Stimulated activated CD4-positive, alpha-beta T cell treated with anti-CD3 and anti-CD28 coated beads, TNF-alpha, amount 100 ng/mL, for 48 hours (primary cell): ENCODE measurements at places on chromosomes 12 and 14.

DNA sequence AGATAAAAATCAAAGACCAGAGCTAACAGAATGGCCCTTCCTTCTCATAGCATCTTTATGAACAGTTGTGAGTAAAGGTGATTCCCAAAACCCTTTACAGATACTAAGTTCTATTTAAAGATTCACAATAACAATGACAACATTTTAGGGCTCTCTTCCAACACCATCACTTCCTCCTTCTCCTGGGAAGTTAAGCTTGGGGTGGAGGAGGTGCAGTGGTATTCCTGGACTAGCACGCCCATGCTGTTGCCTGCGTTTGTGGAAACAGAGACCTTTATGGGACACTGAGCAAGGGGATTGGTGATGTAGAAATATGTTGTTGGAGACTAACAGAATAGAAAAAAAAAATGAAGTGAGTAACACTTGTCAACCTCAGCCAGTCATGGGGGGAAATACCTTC is 22.5 kb downstream of the SYNE2 start:
- no peak for DNase-seq

- DNase-seq = no peak
Observed at GRCh38 chr12:68812553-68813241, 4.7 kb downstream of the MDM2 start.

GRCh38 chr12:104049903-104050356 is at the start of gene GLT8D2:
Gene GLT8D2, minus strand, starts transcription at chr12:104050187. Its CDS starts 30,539 bp downstream, at chr12:104019648.
- DNase-seq = no peak

DNA sequence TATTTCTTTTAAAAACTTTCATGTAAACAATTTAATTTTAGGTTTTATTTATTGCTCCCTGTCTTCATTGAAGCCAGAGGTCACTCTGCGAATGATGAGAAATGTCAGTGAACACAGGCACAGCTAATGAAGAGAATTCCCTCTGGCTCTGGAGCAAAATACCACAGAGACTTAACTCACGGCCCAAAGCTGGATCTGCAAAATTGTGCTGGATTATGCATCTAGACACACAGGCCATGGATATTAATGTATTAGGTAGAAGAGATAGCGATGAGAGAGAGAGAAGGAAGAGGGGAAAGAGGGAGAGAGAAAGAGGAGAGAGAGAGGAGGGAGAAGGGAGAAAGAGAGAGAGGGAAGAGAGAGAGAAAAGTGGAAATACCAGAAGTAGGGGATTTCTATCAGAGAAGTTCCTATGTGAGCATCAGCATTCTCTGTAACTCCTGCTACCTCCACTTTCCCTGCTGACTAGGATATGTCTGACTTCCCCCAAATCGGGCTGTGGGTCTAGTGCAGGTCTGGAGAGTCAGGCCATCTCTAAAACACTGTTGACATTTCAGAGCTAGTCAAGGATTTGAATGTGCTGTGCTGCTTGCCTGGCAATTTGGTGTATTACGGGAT is 3.7 kb downstream of the ARHGDIB start:
- no peak for DNase-seq

DNA sequence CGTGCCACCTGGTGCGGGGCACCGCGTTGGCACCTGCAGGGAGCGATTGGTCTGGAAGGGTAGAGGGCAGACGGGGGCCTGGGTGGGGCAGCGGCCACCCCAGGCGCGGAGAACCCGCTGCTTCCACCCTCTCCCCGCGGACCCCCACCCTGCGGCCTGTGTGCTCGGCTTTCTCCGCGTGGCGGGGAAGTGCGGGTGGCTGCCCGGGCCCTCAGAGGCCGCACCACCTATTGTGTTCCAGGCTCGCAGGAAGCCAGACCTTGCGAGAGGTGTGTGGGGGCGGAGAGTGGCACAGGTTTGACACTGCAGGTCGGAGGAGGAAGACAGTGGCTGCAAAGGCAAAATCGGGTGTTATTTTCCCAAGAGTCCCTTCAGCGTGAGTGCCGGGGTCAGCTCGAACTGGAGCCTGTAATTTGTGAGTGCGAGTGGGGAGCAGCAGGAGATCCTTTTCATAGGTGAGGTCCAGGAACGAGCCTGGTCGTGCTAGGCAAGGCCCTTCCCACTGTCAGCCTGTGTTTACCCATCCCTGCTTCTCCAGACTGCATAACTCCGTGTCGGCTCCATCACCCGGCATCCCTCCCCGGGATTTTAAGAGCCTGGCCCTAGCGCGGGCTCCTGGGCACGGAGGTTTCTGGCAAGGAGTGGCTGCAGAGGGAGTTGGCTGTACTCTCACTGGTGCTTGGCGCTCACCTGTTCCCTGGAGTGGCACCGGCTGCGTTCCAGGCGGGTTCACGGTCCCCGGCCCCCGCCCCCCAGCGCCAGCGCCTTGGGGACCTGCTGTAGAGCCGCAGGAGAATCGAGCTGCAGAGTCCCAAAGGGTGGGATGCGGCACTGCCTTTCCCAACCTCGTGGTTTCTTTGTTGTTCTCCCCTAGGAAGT is 935 bp downstream of the TBC1D30 start:
- no peak for DNase-seq

DNA sequence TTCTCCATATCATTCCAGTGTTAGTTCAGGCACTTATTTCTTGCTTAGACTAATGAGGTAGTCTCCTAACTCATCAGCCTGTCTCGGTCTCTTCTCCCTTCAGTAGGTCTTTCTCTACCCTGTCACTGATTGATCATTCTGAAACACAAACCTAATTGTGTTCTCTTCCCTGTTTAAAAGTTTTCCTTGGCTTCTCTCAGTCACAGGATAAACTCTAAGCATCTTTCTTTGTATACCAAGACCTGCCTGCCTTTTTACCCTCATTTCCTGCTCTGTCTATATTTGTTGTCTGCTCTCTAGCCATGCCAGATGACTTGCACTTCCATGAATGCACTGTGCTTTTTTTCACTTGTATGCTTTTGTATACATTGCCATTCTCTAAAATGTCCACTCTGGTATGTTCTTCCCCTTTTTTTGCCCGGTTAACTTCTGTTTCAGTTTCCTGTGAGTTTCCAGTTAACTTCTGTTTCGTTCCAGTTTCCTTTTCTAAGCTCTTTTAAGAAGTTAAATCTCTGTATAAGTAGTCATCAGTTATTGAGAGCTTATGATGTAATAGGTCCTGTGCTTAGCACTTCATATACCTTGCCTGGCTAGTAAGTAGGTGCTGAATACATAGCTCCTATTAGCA is 12.8 kb downstream of the DIP2B start:
- no peak for DNase-seq

- DNase-seq = no peak
Observed at GRCh38 chr12:113456761-113457160, 14.9 kb downstream of the LHX5 start.

DNA sequence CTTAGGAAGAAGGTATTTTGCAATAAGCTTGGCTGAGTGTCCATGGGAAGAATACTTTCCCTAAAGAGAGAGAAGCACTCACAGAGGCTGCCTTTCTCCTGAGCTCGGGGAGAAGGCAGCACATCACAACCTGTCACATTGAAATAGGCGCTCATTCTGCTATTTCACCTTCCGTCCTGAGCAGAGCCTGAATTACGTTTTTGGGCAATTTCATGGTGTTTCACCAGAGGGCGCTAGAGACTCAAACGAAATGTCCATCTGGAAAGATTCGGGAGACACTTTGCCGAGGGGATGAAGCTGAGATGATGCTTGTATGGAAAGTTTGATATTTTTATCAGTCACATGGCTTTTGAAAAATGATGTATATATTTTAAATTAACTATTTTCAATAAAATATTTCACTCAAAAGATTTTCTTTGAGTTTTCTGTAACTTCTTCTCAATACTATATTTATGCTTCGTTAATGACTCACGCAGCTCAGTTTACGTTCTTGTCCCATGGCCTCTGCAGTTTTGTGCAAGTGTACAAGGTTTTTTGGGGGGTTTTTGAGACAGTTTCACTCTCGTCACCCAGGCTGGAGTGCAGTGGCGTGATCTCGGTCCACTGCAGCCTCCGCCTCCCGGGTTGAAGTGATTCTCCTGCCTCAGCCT is 17.4 kb upstream of the B4GALNT3 start:
- no peak for DNase-seq

DNA sequence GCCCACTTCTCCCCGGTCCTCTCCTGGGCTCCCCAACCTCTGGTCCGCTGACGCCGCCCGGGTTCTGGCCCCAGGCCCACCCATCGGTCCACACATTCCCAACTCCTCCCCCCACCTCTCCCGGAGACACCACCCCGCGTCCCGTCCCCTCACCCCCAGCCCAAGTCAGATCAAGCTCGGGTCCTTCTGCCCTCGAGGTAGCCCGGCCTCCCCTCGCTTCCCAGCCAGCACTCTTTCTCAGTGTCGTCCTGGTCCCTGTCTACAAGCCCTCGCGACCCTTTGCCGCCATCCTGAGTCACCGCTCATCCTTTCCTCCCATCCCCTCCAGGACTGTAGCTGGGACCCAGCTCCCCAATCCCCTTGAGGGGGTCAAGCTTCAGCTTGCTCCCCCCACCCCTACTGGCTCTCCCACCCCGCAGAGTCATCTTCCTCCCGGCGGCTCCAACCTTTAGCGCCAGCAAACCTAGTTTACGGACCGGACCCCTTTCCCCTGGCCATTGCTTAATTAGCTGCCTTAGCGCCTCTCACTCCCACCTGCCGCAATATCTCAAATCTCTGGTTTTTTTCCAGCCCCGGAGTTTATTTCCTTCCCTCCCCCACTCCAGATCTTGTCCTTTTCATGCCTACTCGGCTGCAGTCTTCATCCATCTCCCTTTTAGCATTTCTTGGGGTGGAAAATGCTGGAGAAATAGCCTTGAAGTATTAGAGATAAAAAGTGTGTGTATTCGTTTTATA is 1.1 kb downstream of the PPP4R4 start:
- no peak for DNase-seq

DNA sequence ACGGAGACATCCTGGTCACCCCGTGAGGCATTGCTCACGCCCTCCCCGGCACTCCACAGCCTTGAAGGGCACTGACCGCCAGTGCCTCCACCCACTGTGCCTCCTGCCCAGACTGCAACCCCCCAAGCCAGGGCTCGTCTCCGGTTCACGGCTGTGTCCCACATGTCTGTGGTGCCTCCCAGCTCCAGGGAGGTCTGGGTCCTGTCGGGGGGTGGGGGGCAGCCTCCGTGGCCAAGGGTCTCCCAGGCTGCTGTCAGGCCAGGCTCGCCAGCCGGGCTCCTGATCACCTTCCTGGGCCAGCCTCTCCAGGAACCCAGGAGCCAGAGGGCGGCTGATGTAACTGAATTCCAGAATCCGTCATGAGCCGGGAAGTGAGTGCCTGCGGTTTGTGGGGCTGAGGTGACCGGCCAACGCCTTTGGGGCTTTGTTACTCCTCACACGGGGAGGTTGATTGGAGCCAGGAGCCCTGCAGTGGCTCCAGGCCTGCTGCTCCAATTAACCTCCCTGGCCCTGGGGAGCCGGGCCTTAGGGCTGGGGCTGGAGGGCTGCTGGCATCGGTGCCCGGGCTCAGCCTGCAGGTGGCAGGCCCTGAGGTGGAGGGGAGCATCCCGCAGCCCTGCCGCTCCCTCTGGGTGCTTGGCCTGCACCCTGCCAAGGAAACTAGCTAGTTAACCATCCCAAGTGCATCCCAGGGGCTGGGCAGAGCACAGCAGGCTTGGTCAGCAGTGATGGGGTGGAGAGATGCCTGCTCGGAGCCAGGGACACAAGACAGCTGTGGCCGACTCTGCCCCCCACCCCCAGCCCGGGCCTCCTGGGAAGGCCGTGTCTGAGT is 36.4 kb upstream of the FBRSL1 start:
- no peak for DNase-seq

DNA sequence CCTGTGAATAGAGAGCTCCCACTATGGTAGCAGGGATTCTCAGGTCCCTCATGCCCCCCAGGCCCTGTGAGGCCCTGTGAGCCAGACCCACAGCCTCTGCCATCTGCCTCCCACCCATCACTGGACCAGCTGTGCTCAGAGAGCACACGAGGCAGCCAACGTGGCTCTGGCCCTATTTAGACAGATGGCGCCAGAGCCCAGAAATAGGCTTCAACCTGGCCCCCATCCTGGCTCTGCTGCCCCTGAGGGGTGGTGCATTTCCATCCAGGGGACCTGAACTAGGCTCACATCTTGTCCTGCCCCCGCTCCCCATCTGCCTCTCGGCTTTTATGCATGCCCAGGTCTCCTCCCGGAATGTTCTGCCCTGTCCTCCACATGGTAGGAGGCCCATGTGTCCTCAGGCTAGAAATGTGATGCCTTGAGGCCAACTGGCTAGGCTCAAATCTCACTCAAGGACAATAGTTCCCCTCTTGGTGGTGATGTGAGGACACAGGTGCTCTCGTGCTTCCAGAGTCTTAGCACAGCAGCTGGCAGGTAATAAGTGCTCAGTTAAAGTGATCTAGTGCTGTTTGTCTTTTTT is 18.9 kb downstream of the TMEM63C start:
- no peak for DNase-seq

- no peak for DNase-seq
Observed at GRCh38 chr12:101655393-101655792, 42.0 kb upstream of the CHPT1 start.

GRCh38 chr12:102475355-102475754 is 5.0 kb downstream of the IGF1 start:
- DNase-seq = no peak

- no peak for DNase-seq
Observed at GRCh38 chr14:99725774-99726537, 41.9 kb downstream of the CYP46A1 start.

GRCh38 chr14:22994762-22995275 is 12.5 kb upstream of the AJUBA start:
- no peak for DNase-seq

- DNase-seq = no peak
Observed at GRCh38 chr12:117235261-117235660, 45.0 kb upstream of the FBXO21 start.

- no peak for DNase-seq
Observed at GRCh38 chr12:45587877-45588533, 141.5 kb upstream of the ARID2 start.

- DNase-seq = no peak
Observed at GRCh38 chr12:18861287-18861858, 123.5 kb downstream of the CAPZA3 start.

DNA sequence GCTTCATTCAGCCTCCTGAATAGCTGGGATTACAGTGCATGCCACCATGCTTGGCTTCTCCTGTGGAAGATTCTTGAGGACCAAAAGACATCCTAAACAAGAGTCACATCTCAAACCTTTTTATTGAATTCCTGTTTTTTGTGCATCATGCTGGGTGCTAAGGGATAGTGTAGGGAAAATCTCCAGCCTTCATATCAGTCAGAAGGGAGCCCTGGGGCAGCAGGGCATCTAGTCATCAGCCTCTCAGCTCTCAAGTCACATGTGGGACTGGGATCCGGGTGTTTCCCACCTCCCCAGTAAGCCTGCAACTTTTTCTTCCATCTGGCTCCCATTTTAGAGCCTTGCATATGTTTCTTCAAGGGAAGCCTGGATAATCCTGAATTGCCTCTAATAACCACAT is 25.1 kb upstream of the OASL start:
- DNase-seq = no peak

DNA sequence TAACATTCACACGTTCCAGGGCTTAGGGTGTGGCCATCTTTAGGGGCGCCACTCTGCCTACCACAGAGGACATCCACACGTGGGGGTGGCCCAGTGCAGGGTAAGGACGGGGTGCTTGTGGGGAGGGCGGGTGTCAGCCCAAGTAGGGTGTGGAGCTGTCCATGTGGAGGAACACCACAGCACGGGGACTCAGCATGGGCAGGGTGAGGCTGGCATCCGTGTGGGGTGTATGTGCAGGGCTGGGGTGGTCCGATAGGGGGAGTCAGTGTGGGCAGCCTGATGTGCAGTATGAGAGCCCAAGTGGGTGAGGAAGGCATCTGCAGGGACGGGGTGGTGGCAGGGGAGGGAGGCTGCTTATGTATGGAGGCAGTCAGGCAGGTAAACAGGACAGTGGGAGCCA is 17.7 kb downstream of the PSMC1 start:
- DNase-seq = no peak

- DNase-seq = no peak
Observed at GRCh38 chr12:69881771-69882170, 56.7 kb downstream of the MYRFL start.
